ENCODE measurements at places on chromosomes 2 and 18. TPM values are rescaled to one million over a fixed set of nuclear protein-coding genes. Genes with fewer than 3 reads are reported as not detected.

- no peak for DNase-seq
Measured at GRCh38 chr2:238403632-238404405, 22.9 kb upstream of the ASB1 start.

- no peak for DNase-seq
Measured at GRCh38 chr2:239667431-239667985, 266.7 kb upstream of the HDAC4 start.

GRCh38 chr2:96947949-96948833 lies 38.2 kb downstream of the FAM178B start:
- no peak for DNase-seq

- DNase-seq, result peak; percentile 69
Measured at GRCh38 chr2:224837558-224837957, 121.4 kb upstream of the CCDC195 start.

- DNase-seq, result peak; percentile 59
Measured at GRCh38 chr2:20516646-20517341, 69.9 kb downstream of the RHOB start.

- peak; percentile 60 for DNase-seq
Measured at GRCh38 chr2:100744589-100744988, 75.3 kb upstream of the NPAS2 start.

GRCh38 chr2:55420439-55420725 lies 726 bp upstream of the CCDC88A start:
- DNase-seq, result no peak

- peak; percentile 69 for DNase-seq
Measured at GRCh38 chr2:147045113-147045512, 799.7 kb upstream of the ACVR2A start.

GRCh38 chr2:241391892-241392665 lies 36.0 kb downstream of the FARP2 start:
- peak; percentile 14 for DNase-seq

DNA sequence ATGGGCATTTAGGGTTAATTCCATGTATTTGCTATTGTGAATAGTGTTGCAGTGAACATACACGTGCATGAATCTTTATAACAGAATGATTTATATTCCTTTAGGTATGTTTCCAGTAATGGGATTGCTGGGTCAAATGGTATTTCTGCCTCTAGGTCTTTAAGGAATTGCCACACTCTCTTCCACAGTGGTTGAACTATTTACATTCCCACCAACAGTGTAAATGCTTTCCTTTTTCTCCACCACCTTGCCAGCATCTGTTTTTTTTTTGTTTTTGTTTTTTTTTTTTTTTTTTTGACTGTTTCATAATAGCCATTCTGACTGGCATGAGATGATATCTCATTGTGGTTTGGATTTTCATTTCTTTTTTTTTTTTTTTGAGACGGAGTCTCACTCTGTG lies 62.4 kb downstream of the GTF3C3 start:
- DNase-seq, result no peak

Gene TMEM178A
- total RNA-seq, result 0.19 TPM

Gene RNU2-63P
- total RNA-seq, result 6.8 TPM

Gene SAG
- total RNA-seq, result not detected

Gene CXCR2
- total RNA-seq, result 0.17 TPM

Data from mammary epithelial cell (primary cell).